Body of pancreas (tissue), 4 donors: ENCODE measurements at places on chromosomes 4 and X.

DNA sequence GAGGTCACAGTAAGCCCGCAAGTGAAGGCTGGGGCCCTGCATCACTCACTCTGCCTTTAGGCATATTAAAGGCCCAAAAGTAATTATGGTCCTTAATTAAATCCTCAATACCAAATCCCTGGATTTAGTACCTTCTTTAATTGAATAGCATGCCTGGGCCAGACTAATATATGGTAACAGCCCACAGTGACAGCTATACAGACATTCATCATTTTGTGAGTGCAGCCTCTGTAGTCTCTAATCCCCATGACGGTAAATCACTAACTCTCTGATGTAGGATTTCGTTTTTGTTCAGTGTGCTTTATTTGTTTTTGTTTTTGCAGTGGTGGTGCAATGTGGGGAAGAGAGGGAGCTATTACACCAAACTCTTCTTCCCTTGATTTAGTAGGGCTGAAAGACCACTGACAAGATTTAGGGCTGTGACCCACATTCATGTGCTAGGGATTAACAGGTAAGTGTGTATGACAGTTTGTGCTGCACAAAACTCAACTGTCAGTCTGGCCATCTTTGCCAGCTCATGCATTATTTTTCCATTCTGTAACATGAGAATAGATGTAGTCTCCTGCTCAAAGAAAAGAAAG is 60.6 kb upstream of the SLC39A8 start:
- H3K27me3 ChIP-seq, result no peaks in the 10 kb centered on the region
- no peaks in the 10 kb centered on the region for H3K36me3 ChIP-seq
- no peaks in the 10 kb centered on the region for H3K4me1 ChIP-seq

DNA sequence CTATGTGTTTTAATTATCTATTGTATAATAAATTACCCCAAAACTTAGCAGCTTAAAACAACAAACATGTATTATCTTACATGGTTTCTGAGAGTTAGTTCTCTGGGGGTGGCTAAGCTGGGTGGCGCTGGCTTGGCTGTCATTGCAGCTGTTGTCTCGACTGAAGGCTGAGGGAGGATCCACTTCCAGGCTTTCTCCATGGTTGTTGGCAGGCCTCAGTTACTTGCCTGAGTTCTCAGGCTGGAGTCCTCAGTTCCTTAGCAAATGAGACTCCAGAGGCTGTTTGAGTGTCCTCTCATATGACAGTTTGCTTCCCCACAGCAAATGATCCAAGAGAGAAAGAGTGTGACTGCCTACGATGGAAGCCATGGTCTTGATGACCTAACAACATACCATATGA is 23.5 kb upstream of the GALNT7 start:
- no peak overlapping the region for H3K27ac ChIP-seq
- no peak for DNase-seq
- no peaks in the 10 kb centered on the region for H3K4me1 ChIP-seq
- H3K4me3 ChIP-seq, result no peak overlapping the region
- H3K36me3 ChIP-seq, result no peaks in the 10 kb centered on the region
- H3K27me3 ChIP-seq, result no peaks in the 10 kb centered on the region

GRCh38 chr4:117545039-117545438 is 459.7 kb upstream of the TRAM1L1 start:
- H3K4me3 ChIP-seq, result no peak overlapping the region
- no peak overlapping the region for H3K27ac ChIP-seq
- no peaks in the 10 kb centered on the region for H3K27me3 ChIP-seq
- H3K4me1 ChIP-seq, result no peaks in the 10 kb centered on the region
- H3K36me3 ChIP-seq, result no peaks in the 10 kb centered on the region
- DNase-seq, result no peak

- no peak overlapping the region for H3K27ac ChIP-seq
- H3K27me3 ChIP-seq, result no peaks in the 10 kb centered on the region
- H3K4me3 ChIP-seq, result no peak overlapping the region
- no peak for DNase-seq
- H3K36me3 ChIP-seq, result no peaks in the 10 kb centered on the region
- H3K4me1 ChIP-seq, result no peaks in the 10 kb centered on the region
Observed at GRCh38 chrX:132059973-132060540, 37.0 kb downstream of the STK26 start.

DNA sequence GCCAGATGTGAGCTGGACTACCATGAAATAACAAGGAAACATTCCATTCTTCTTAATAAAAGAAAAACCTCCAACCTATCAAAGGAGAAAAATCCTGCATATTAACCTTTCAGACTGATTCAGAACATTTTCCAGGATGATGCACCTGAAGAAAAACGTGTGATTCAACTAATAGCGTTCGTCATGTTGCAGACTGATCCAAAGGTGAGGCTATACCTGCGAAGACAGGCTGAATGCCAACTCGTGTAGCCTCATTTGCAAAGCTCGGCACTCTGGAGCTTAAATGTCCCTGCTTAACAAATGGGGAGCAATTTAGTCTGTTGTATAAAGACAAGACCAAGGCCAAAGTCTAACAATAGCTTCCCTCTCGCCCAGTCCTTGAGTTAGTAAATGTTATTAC is 172.0 kb upstream of the NOCT start:
- no peaks in the 10 kb centered on the region for H3K36me3 ChIP-seq
- H3K4me3 ChIP-seq, result no peak overlapping the region
- H3K27me3 ChIP-seq, result no peaks in the 10 kb centered on the region
- DNase-seq, result no peak

GRCh38 chr4:95105112-95105511 is 347.4 kb downstream of the BMPR1B start:
- H3K4me1 ChIP-seq, result peaks cover 22% of the 10 kb centered on the region
- H3K4me3 ChIP-seq, result no peak overlapping the region
- H3K27me3 ChIP-seq, result no peaks in the 10 kb centered on the region
- H3K36me3 ChIP-seq, result no peaks in the 10 kb centered on the region

GRCh38 chr4:182427554-182427953 is 184.4 kb downstream of the TENM3 start:
- no peak overlapping the region for H3K4me3 ChIP-seq
- H3K27me3 ChIP-seq, result no peaks in the 10 kb centered on the region
- H3K4me1 ChIP-seq, result no peaks in the 10 kb centered on the region
- H3K27ac ChIP-seq, result no peak overlapping the region

- H3K36me3 ChIP-seq, result no peaks in the 10 kb centered on the region
- no peak for DNase-seq
- H3K27ac ChIP-seq, result no peak overlapping the region
- no peaks in the 10 kb centered on the region for H3K27me3 ChIP-seq
Observed at GRCh38 chrX:126342859-126343258, 176.8 kb upstream of the DCAF12L2 start.

DNA sequence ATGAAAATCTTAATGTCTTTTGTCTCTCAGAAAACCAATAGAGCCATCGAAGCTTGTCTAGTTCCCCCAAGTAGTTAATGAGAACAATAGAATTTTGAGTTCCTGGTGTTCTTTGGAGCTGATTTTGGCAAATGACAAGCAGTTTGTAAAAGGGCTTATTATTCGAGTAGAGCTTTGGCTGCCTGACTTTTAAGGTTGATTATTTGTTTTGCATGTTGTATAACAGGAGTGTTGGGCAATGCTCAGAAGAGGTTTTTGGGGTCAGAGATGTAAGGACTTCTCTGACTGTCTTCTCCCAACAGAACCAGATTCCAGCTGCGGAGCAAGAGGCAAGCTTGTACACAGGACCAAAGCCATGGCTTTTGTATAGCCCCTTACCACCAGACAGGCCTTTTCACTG is 30.0 kb downstream of the ZCCHC12 start:
- no peak overlapping the region for H3K4me3 ChIP-seq
- peaks cover 4% of the 10 kb centered on the region for H3K4me1 ChIP-seq
- no peak for DNase-seq

DNA sequence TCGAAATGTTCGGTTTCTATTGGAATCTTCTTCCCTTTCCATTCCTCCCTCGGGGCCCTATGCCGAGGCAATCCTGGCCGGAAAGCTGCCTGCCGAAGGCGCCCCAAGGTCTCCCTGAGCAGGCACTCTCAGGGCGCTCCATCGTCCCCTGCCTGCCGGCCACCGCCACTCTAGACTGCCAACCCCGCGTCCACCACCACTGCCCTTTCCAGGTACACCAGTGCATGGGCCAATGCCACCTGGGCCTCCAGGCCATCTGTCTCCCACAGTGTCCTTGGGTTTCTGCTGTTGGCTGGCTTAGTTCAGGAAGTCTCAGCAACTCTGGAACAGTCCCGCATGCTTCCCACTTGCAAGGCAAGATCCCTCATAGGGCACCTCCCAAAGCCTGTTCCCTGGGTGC is 14.6 kb downstream of the CTAG1A start:
- no peaks in the 10 kb centered on the region for H3K36me3 ChIP-seq
- DNase-seq, result no peak
- no peaks in the 10 kb centered on the region for H3K27me3 ChIP-seq
- H3K4me3 ChIP-seq, result no peak overlapping the region
- no peak overlapping the region for H3K27ac ChIP-seq

DNA sequence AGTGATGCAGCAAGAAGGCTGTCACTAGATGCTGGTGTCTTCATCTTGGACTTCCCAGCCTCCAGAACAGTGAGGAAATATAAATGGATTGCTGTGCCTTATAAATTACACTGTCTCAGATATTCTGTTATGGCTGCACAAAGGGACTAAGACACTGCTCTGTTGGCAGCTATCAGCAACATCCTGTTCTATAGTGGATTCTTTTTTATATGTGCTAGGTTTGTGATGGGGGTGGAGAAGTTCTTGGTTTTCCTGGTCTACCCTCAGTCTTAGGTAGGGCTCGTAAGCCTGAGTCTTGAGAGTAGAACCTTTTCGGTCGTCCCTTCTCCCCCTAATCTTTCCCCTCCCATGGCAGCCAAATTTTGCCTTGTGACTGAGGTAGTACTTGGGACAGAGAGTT is 17.3 kb downstream of the STIM2 start:
- DNase-seq, result no peak
- peaks cover 13% of the 10 kb centered on the region for H3K4me1 ChIP-seq
- no peak overlapping the region for H3K27ac ChIP-seq
- no peaks in the 10 kb centered on the region for H3K36me3 ChIP-seq
- no peak overlapping the region for H3K4me3 ChIP-seq
- no peaks in the 10 kb centered on the region for H3K27me3 ChIP-seq

- no peaks in the 10 kb centered on the region for H3K27me3 ChIP-seq
- H3K36me3 ChIP-seq, result no peaks in the 10 kb centered on the region
- no peak for DNase-seq
- H3K27ac ChIP-seq, result no peak within 1 kb of the TSS
- H3K4me1 ChIP-seq, result no peaks in the 10 kb centered on the region
Observed at GRCh38 chrX:14529290-14529989, at the start of gene GLRA2. Gene GLRA2 (plus strand): TSS chrX:14529536. CDS start chrX:14530058, 522 bp downstream.

GRCh38 chrX:151679798-151680402 is 15.4 kb upstream of the PRRG3 start:
- no peaks in the 10 kb centered on the region for H3K27me3 ChIP-seq
- no peak for DNase-seq
- H3K4me1 ChIP-seq, result no peaks in the 10 kb centered on the region
- H3K4me3 ChIP-seq, result no peak overlapping the region
- no peaks in the 10 kb centered on the region for H3K36me3 ChIP-seq

GRCh38 chrX:47501226-47502074 is 18.4 kb upstream of the ZNF41 start:
- no peaks in the 10 kb centered on the region for H3K36me3 ChIP-seq
- no peaks in the 10 kb centered on the region for H3K27me3 ChIP-seq
- no peak overlapping the region for H3K27ac ChIP-seq
- H3K4me1 ChIP-seq, result no peaks in the 10 kb centered on the region
